Stimulated activated CD8-positive, alpha-beta memory T cell treated with anti-CD3 and anti-CD28 coated beads, Interleukin-4, amount 100 ng/mL, for 4 hours (primary cell): ENCODE measurements at places on chromosomes 1 and 21.
A peak's percentile ranks its signal among the peaks of the same experiment; 100 is the strongest.

DNA sequence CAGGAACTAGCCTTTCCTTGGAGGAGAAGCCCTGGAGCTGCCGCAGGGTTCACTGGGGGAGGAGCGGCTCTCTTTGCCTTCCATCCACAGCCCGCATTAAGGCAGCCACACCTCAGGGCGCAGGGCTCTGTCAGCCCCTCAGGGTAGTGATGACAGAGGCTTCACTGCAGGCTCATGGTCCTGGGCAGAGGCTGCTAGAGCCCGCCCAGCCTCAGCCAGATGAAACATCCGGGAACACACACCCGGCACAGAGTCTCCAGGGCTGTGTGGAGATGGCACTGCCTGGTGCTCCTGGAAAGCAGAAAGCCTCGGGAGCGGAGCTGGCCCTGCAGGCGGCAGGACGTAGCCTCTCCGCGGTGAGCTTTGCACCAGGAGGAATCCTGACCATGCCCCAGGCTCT, 29.4 kb upstream of the PEX10 start:
- no peak for DNase-seq

DNA sequence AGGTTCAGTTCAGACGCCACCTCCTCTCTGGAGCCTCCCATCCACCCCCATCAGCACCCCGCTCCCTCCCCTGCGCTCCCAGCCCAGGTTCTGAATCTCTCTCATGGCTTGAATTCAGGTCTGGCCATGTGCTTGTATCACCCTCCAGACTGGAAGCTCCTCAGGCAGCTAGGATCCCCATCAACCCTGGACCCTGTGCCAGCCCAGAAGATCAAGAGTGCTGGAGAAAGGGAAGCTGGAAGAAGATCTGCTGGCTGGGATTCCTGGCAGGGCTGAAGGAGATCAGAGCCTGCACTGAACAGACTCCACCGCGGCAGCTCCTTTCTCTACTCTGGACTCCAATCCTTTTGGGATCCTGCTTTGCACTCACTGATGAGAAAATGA, 11.7 kb upstream of the TINAGL1 start:
- no peak for DNase-seq

- no peak for DNase-seq
Observed at GRCh38 chr21:34635307-34635706, 20.4 kb upstream of the RCAN1 start.

DNA sequence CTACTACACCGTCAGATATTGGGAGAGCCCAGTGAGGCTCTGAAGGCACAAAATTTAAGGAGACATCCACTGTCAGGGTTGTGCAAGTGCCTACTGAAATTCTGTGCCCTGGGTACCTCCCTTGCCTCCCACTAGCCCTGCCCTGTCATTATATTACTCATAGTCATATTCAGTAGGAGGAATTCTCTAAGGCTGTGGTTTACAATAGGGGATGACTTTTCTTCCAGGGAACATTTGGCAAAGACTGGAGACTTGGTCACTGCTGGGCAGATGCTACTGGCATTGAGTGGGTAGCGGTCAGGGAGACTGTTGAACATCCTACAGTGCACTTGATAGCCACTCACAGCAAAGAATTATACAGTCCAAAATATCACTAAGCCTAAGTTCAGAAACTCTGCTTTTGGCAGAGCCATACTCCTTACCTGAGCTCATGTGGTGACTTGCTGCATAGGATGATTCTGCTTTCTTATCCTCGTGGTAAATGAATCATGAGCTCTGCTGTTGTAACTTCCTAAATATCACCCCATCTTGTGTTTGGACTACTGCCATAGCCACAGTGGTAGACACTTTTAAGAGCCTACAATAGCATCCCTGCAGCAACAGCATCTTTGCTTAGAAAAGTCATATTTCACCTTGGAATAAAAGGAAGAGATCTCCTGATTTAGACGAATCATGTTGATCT, 563.4 kb upstream of the PLXNA2 start:
- no peak for DNase-seq

DNA sequence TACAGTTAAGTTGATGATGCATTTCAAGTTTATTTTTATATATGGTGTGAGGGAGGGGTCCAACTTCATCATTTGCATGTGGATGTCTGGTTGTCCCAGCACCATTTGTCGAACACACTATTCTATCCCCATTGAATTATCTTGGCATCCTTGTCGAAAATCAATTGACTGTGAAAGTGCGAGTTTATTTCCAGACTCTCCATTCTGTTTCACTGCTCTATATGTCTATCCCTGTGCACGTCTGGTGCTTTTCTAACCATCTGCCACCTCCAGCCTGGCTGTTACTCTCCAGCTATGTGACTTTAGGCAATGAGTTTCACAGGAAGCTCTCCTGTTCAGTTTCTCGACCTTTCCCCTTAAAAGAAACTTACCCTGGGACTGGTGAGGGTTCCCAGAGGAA, 137.1 kb upstream of the KLHDC7A start:
- DNase-seq = no peak

DNA sequence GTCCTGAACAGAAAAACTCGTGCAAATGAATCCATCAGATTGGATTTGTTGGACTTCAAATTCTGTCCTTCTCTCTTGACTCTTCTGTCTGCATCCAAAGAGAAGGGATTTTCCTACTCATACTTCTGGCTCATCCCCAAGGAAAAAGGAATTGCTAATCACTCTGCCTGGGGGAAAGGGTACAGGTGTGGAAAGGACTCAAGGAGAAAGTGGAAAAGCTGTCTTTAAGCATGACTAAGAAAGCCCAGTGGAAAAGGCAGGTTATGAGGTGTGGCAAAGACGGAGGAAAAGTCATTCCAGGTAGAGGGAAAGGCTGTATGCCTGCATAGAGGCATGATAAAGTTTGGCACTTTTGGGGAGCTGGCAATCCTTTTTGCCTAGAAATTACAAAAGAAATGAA, 43.4 kb downstream of the PTGS2 start:
- DNase-seq = no peak

- DNase-seq = no peak
Observed at GRCh38 chr1:23964235-23964668, 4.6 kb downstream of the PNRC2 start.

- no peak for DNase-seq
Observed at GRCh38 chr21:39033878-39034589, 149.2 kb downstream of the PSMG1 start.

- no peak for DNase-seq
Observed at GRCh38 chr1:57578099-57578498, 154.2 kb upstream of the DAB1 start.

- no peak for DNase-seq
Observed at GRCh38 chr1:116940814-116941599, 31.3 kb downstream of the PTGFRN start.

DNA sequence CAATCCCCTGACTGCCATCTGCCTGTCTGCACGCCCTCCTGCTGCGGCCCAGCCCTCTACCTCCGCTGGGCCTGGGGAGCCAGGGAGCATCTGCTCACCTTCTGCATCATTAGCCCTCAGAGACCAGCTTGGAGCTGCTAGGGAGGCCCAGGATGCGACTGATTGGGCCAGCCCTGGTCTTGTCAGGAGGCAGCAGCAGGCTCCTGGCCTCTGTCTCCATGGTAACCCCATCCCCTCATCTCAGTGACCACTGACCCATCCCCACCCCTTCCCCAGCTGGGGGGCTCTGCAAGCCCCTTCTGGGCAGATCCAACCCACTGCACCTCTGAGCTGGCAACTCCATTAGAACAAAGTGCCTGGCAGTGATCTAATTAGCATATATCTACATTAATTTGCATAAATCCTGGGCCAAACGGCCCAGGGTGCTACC, 37.7 kb downstream of the NKAIN1 start:
- no peak for DNase-seq

GRCh38 chr1:200908191-200908868, 13.6 kb downstream of the INAVA start:
- DNase-seq = no peak

- DNase-seq = no peak
Observed at GRCh38 chr1:111535256-111536191, 32.1 kb upstream of the ADORA3 start.

- no peak for DNase-seq
Observed at GRCh38 chr1:54307305-54307704, 98.9 kb downstream of the SSBP3 start.

GRCh38 chr1:170593173-170594011, 61.4 kb downstream of the GORAB start:
- DNase-seq = no peak

DNA sequence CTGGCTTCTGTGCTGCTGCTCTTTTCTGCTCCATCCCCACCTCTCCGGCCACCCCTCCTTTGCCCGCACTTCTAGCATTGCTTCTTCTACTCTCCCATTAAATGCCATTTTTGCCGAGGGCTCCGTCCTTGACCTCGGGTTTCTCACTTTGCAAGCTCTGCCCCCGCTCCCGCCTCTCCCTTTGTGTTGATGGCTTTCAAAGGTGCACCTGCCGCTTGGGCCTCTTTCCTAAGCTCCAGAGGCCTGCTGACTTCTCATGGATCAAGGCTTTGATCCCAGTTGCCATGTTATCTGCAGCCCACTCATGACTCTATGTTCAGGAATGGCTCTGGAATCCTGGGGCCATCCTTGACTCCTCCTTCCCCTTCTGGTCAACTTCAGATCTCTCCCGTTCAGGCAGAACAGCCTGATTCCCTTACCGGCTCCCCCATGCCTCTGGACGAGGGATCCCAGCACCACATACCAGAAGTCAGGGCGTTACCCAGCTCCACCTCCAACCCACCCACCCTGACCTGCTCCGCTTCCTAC, 54.3 kb downstream of the TLR5 start:
- no peak for DNase-seq

GRCh38 chr1:185914089-185914488, 179.9 kb downstream of the HMCN1 start:
- no peak for DNase-seq

- no peak for DNase-seq
Observed at GRCh38 chr1:61980561-61980960, 214.1 kb upstream of the L1TD1 start.

- DNase-seq = no peak
Observed at GRCh38 chr1:179807691-179808485, 64.8 kb downstream of the FAM163A start.

- no peak for DNase-seq
Observed at GRCh38 chr1:213887842-213888241, 99.9 kb upstream of the PROX1 start.

- no peak for DNase-seq
Observed at GRCh38 chr1:62229468-62229867, 34.8 kb downstream of the L1TD1 start.

DNA sequence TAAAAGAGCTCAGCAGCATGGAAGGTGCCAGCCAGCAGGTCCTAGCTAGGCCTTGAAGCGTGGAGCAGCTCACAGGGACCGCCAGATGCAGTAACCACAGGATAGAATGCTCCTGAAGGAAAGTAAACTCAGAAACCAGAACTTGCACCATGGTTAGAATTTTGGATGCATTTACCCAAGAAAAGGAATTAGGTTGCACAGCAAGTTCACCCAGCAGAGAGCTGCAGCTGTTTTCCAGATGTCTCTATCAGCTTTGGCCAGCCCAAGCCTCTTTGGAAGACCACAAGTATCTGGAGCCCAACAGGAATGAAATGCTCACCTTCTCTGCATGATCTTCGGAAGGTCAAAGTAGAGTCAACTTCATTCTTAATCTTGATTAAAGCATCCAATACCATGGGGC, 21.0 kb upstream of the ATP13A2 start:
- DNase-seq = no peak

GRCh38 chr21:39263372-39263771, 50.1 kb downstream of the BRWD1 start:
- no peak for DNase-seq

DNA sequence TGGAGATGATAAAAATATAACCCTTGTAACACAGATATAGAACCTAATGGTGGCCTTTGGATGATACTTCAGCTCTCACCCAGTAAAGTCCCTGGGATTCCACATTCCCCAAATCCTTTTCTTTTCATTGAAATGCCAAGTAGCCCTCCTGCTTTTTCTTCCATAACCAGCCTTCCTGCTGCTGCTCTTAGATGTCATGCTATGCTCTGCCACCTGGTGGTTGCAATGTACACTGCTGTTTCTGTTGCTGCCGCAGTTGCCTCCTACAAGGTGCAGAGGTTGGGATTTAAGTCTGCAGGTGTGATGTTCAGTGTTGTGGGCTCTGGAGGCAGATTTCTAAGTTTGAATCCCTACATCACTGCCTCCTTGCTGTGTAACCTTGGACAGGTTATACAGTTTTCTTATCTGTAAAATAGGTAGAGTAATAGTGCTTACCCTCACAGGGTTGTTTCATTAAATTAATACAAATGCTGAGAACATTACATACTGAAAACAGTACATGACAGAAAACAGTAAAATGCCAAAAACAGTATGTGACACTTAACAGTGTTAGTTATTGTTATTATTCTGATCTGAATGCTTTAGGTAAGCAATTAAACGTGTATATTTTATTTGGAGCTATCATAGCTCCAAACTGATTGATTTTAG, 64.3 kb downstream of the CAMSAP2 start:
- peak; percentile 37 for DNase-seq

DNA sequence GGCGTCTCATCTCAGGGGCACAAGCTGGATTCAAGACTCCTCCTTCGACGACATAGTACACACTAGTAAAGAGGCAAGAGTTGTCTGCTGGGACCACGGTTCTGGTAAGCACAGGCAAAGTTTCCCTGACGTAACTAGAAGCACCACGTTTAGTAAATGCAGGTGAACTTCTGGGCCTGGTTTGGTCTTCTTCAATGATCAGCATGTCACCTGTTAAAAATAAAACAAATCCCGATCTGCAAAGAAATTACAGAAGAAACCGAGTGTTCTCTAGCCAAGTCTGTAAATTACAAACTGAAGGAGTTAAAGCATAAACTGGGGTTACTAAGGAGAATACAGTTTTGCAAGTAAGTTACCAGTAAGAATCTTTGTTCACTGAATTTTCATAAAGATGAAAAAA, 1.5 kb downstream of the YOD1 start:
- DNase-seq = no peak

DNA sequence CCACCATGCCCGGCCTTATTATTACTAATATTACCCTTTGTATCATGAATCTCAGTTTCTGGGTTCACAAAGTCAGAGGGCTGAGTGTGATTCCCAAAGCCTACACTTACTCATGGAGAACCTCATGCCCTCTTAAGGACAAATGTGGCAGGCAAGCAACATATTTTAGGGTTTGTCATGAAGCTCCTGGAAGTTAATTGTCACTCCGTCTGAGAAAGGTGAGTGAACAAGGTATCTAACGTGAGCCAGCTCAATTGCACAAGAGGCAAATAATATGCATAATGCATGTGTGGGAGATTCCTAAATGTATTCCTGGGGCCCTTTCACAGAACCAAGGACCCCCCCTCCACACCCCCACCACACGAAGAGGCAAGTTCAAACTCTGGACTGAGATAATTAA, 10.1 kb upstream of the TIAM1 start:
- no peak for DNase-seq

GRCh38 chr1:167500283-167500860, 18.0 kb downstream of the CD247 start:
- no peak for DNase-seq

- DNase-seq = no peak
Observed at GRCh38 chr1:229430761-229431283, 3.1 kb downstream of the ACTA1 start.

- DNase-seq = no peak
Observed at GRCh38 chr1:191707288-191707687, 451.0 kb upstream of the RGS18 start.

GRCh38 chr21:25500598-25500997, 106.7 kb downstream of the MRPL39 start:
- no peak for DNase-seq

GRCh38 chr1:160628799-160629263, 18.0 kb downstream of the SLAMF1 start:
- no peak for DNase-seq
